NCI-H1436 (cell line): ENCODE measurements at places on chromosomes 3 and 15.

- peak; percentile 96 for DNase-seq
These were observed 44.7 kb downstream of the FAM43A start for GRCh38 chr3:194730365-194730764.

- no peak for DNase-seq
These were observed 55.0 kb downstream of the UBE2E2 start for GRCh38 chr3:23258110-23258509.

GRCh38 chr3:64438812-64439211 is 213.5 kb upstream of the PRICKLE2 start:
- DNase-seq = no peak

- no peak for DNase-seq
These were observed 829 bp downstream of the RNF7 start for GRCh38 chr3:141738891-141739363.

- DNase-seq = no peak
These were observed 808.4 kb downstream of the IGSF11 start for GRCh38 chr3:118226206-118226605.

- no peak for DNase-seq
These were observed 65.7 kb upstream of the MRPL3 start for GRCh38 chr3:131568460-131568859.

GRCh38 chr15:81000144-81000623 is 539 bp upstream of the TLNRD1 start:
- DNase-seq = no peak

DNA sequence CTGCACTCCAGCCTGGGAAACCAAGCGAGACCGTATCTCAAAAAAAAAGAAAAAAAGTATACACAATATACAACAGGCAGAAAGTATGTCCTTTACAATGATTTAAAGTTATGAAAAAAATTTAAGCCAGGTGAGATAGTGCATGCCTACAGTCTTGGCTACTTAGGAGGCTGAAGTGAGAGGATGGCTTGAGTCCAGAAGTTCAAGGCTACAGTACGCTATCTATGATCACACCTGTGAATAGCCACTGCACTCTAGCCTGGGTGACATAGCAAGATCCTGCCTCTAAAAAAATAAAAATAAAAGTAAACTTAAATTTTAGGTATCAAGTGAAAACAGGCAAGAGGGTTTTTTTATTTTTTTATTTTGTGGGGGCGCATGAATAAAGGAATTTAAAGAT is 3.1 kb upstream of the KNSTRN start:
- DNase-seq = no peak

- no peak for DNase-seq
These were observed 2.7 kb downstream of the MLF1 start for GRCh38 chr3:158573714-158574113.

DNA sequence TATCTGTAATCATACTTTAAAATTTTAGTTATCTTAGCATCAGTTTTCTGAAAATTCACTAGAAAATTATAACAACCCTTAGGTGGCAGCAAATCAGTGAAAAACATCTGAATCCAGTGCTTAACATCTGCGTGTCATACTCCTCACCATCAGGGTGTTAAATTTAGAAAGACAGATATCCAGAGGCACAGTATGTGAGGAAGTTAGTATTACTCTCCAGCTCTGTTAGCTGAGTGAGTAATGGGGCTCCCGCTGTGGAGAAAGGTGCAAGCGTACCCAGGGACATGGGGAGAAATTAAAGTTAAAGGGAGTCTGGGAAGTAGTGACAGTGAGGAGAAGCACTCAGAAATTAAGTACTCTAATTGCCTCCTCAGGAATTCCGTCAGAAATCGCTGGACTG is 50.9 kb downstream of the CEP63 start:
- DNase-seq = no peak

GRCh38 chr15:69955240-69955894 is 142.3 kb downstream of the TLE3 start:
- DNase-seq = no peak

DNA sequence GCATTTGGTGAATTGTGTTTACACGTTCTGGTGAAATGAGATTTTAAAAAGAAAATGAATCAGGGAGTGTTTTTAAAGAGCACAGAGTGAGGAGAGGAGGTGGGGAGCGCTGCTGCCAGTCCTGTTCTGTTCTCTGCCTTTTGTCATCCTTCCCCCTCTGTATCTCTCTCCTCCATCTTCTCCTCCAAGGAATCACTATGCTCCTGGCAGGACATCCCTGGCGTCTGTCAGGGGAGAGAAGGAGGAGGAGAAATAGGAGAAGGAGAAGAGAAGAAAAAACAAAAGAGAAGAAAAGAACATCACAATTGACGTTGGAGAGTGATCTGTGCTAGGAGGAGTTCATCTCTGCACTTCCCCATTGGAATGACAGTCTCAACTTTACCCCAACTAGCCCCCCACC is 627.6 kb upstream of the TBL1XR1 start:
- DNase-seq = no peak

- no peak for DNase-seq
These were observed 944 bp upstream of the EIF4E3 start for GRCh38 chr3:71726146-71726545.

DNA sequence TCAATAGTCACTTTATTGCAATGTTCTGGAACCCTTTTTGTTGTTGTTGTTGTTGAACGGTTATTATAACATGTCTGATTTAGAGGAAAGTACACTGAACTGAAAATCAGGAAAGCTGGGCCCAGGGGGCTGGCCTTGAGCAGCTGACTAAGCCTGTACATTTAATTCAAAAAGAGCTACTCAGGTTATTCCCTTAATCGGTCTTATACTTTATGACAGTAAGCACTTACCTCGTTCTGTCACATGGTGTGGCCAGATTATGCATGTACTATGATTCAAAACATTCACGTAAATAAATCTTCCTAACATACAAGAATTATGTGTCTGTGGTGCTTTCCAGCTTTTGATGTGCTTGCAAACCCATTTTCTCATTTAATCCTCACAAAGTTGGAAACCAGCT is 382.5 kb upstream of the TPRG1 start:
- DNase-seq = no peak

DNA sequence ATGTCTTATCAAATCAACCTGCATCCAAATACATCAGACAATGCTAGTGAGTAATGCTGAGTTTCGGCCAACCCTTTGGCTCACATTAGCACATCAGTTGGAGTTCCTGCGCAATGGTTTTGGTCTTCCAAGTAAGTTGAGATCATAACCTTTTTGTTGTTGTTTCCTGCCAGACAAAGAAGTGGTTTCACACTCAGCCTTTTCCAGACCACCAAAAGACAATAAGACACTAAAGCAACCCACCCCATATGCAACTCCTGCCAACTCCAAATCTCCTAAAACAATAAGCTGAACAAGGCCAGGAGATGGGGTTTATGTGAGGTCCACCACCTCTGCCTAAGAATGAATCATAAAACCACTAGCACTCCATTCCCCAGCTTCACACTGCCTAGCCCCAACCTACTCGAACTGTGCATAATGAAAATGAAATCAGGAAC is 177.0 kb downstream of the ERC2 start:
- DNase-seq = no peak

DNA sequence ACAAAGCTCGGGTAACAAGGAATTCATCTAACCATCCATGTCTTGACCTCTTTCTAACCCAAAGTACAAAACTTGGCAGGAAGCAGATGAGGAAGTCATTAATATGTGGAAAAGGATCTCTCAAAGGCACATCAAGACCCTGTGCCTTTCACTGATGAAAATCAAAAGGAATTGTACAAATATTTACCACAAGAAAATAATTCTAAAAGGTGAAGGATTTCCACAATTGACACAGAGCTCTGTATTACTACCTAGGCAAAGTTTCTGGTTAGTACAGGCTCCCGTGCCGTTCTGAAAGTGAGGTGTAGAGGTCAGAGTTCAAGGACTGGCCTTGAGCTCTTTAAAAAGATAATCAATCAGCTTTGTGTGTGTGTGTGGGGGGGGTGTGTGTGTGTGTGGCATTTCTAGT is 239.7 kb upstream of the ICE2 start:
- DNase-seq = no peak

DNA sequence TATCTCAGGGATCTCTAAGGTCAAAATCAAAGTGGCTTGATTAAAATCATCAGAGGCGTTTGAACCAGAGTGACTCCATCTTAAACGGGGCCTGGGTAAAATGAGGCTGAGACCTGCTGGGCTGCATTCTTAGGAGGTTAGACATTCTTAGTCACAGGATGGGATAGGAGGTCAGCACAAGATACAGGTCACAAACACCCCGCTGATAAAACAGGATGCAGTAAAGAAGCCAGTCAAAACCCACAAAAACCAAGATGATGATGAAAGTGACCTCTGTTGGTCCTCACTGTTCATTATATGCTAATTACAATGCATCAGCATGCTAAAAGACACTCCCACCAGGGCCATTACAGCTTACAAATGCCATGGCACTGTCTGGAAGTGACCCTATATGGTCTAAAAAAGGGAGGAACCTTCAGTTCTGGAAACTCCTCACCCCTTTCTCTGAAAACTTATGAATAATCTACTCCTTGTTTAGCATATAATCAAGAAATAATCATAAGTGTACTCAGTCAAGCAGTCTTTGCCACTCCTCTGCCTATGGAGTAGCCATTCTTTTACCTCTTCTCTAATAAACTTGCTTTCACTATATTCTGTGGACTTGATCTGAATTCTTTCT is 143.3 kb upstream of the SLCO3A1 start:
- no peak for DNase-seq

- no peak for DNase-seq
These were observed 16.3 kb downstream of the SLC35G2 start for GRCh38 chr3:136835089-136835812.

GRCh38 chr15:98085003-98085639 is 124.6 kb downstream of the ARRDC4 start:
- no peak for DNase-seq

GRCh38 chr15:41838400-41838897 is at the start of gene PLA2G4B:
Gene PLA2G4B, plus strand, starts transcription at chr15:41838847. Its CDS starts 67 bp downstream, at chr15:41838914.
- DNase-seq = no peak

DNA sequence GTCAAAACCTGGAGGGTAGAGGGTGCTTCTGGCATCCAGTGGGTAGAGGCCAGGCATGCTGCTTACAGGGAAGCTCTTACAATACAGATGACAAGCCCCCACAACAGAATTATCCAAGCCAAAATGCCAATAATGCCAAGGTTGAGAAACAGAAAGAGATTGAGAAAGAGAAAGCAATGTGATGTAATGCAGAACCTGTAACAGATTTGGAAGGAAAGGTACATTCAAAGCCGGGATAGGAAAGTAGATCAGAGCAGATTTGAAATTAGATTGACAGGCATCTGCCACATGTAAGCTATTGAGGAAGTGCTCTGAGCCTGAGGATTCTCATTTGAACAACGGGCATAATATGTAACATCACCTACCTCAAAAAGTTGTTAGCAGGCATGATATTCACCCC is 157.9 kb downstream of the FHIT start:
- DNase-seq = no peak

- DNase-seq = no peak
These were observed 55.6 kb downstream of the CHD2 start for GRCh38 chr15:92955706-92956105.

DNA sequence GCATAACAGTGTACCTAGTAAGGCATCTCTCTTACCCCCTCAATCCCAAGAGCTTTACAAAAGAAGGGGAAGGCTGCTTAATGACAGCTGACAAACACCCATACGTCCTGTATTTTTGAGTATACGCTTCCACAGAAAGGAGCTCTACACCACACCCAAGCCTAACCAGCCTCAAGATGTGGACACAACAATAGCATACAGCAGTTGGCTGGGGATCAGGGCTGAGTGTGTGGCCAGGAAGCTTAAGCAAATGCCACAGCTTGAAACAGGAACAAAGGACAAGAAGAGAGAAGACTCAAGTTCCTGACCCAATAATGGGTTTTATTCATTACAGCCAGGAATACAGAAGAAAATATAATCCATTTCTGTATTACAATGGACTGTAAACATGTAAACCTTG is 6.9 kb downstream of the HEXA start:
- DNase-seq = no peak

DNA sequence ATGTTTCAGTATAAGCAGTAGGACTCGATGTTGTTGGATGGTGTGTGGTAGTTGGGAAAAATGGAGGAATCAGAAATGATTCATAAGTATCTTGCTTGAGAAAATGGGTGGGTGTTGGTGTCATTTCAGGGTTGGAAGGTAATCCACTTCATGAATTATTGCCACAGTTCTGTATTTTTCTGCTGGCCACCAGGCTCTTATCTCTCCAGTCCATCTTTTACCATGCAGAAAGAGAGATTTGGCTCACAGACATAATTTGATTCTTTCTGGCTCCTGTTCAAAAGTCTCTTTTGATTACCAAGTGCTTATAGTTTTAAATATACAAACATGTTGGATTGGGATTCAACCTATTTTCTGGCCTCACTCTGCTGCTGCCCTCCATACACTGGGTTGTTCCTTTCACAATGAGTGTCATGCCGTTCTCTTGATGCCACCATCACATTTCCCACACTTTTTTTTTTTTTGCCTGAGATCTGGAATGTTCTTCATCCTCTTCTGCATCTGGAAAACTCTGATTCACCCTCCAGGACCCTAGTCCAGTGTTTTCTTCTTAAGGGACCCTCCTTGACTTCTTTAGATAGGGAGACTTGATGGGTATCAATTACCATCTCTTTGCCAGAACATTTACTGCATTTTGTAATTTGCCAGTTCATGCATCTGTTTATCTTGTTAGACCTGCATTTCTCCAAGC is 69.4 kb upstream of the GAP43 start:
- DNase-seq = no peak

DNA sequence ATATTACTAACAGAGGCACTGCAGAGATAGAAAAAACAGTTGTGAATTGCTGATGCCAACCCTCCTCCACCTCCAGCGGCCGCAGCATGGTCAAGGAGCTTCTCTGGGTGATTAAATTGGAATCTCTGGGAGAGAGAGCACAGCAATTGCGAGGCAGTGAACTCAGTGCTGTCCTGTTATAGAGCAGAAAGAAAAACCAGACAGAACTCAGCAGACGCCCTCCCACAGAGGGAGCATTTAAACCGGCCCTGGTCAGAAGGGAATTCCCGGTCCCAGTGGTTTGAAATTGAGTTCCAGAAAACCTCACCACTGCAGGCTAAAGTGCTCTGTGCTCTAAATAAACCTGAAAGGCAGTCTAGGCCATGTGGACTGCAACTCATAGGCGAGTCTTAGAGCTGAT is 175.4 kb downstream of the SQOR start:
- DNase-seq = no peak

- DNase-seq = peak; percentile 99
These were observed 29.0 kb upstream of the EHHADH start for GRCh38 chr3:185282696-185283373.
